Thyroid gland (tissue), 4 donors: ENCODE measurements at places on chromosomes 7 and 10. TPM values are rescaled to one million over a fixed set of nuclear protein-coding genes. Genes with fewer than 3 reads are reported as not detected.

GRCh38 chr7:67652937-67653336, 656.3 kb downstream of the TYW1 start:
- DNase-seq, result no peak
- no peak overlapping the region for H3K4me3 ChIP-seq
- peaks cover 37% of the 10 kb centered on the region for H3K4me1 ChIP-seq
- no peak overlapping the region for H3K27ac ChIP-seq

GRCh38 chr10:98528166-98528804, 81.5 kb upstream of the HPS1 start:
- no peak for DNase-seq

DNA sequence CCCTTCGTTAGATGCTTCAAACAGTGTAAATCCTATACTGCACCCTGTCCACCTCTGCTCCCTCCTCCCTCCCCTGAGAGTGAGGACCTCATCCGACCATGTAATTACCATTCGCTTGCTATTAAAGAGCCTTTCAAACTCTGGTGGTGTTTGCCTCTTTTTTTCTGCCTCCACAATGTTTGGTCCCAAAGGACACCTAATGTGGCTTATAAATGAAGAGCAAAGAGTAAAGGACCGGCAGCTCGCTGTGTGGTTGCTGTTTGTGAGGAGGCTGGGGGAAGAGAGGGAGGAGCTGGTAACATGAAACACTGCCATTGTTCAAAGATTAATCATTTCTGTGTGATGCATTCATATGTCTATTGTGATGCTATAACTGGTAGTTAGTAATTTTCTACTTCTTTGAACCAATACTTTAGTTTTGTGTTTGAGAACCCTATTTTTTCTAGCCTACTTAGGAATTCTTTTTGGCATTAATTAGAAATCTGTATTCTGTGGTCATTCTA, 27.9 kb downstream of the MTURN start:
- H3K27me3 ChIP-seq, result no peaks in the 10 kb centered on the region
- no peak overlapping the region for H3K27ac ChIP-seq
- peaks cover 25% of the 10 kb centered on the region for H3K4me1 ChIP-seq
- DNase-seq, result no peak

DNA sequence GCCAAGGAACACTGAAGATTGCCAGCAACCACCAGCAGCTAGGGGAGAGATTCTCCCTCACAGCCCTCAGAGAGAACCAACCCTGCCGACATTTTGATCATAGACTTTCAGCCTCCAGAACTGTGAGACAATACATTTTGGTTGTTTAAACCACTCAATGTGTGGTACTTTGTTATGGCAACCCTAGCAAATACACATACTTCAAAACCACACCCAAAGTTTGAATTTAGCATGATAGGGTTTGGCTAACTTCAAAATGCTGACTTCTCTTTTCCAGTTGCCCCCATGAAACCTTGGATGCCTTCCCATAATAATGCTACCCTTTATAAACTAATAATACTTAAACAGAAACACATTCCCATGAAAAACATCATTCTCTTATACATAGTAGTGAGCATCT, 149.8 kb downstream of the DGKI start:
- DNase-seq, result no peak
- H3K27ac ChIP-seq, result no peak overlapping the region
- H3K27me3 ChIP-seq, result no peaks in the 10 kb centered on the region
- H3K4me3 ChIP-seq, result no peak overlapping the region

DNA sequence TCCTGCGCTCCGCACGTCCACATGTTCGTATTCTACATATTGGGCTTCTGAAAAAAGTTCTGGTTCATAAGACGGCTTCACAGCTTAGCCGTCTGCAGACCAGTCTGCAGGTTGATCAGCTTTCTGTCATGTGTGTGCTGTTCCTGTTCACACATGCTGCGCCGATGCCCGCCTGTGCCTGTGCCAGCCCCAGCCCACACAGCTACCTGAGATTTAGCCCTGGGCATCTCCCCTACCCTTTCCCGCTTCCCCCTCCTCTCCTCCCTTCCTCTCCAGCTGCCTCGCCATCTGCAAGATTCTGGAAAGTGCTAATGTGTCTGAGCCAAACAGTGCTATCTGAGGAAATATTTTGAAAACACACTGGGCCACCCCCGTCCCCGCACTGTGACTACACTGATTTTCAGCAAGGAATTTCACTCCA, 7.1 kb downstream of the CHST3 start:
- H3K27ac ChIP-seq, result no peak overlapping the region
- peaks cover 22% of the 10 kb centered on the region for H3K4me1 ChIP-seq
- peak; percentile 34 for DNase-seq
- H3K36me3 ChIP-seq, result no peaks in the 10 kb centered on the region
- no peak overlapping the region for H3K4me3 ChIP-seq

GRCh38 chr10:103966671-103967447, at the start of gene SLK:
SLK (plus strand) TSS chr10:103967140; CDS start chr10:103967746, 606 bp downstream.
- H3K36me3 ChIP-seq, result no peaks in the 10 kb centered on the region
- peak within 1 kb of the TSS; percentile 80 for H3K4me3 ChIP-seq
- peaks cover 28% of the 10 kb centered on the region for H3K4me1 ChIP-seq
- H3K27ac ChIP-seq, result peak within 1 kb of the TSS; percentile 92
- no peaks in the 10 kb centered on the region for H3K27me3 ChIP-seq
- DNase-seq, result peak; percentile 77

DNA sequence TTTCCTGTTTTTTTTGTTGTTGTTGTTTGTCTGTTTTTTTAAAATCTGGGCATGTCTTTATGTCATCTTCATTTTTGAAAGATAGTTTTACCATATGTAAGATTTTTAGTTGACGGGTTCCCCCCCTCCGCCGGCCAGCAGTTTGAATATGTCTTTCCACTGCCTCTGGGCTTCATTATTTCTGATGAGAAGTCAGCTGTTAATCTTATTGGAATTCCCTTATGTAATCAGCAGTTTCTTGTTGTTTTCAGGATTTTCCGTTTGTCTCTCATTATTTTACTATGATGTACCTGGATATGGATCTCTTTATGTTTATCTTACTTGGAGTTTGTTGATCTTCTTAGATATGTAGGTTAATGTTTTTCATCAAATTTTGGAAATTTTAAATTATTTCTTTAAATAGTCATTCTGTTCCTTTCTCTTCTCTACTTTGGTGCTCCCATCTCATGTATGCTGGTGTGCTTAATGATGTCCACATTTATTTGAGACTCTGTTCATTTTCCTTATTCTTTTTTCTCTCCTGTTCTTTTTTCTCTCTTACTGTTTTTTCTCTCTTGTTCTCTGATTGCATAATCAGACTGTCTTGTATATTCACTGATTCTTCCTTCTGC, 9.7 kb downstream of the EXOC6 start:
- no peaks in the 10 kb centered on the region for H3K27me3 ChIP-seq
- no peak for DNase-seq
- H3K4me1 ChIP-seq, result peaks cover 20% of the 10 kb centered on the region
- H3K36me3 ChIP-seq, result no peaks in the 10 kb centered on the region
- no peak overlapping the region for H3K4me3 ChIP-seq
- H3K27ac ChIP-seq, result no peak overlapping the region

DNA sequence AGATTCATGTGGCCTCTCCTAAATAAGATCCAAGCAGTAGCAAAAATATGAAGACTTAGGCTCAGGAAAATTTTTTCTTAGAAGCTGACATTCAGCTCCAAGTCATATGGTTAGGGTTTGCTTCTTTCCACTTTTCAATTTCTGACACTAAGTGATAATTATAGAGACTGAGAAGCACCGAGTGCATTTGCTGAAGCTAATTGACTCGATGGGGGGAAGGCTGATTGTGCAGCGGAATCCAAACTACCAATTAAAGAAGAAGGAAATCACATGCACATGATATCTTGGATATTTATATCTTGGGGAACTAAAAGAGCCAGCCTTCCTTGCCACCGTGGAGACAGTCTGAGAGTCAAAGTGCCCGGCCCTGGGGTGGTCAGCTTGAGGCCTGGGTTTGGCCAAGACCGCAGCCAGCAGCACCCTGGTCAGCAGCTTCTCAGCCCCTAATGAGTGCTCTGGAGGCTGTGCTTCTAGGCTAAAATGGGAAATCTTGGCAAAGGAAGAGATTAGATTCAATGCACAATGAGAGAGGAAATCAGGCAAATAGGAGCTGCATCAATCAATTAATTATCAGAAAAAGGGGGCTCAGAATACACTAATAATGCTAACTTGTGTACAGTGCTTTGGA, 589.3 kb downstream of the NRG3 start:
- H3K4me1 ChIP-seq, result no peaks in the 10 kb centered on the region
- H3K36me3 ChIP-seq, result no peaks in the 10 kb centered on the region
- no peak overlapping the region for H3K27ac ChIP-seq
- H3K4me3 ChIP-seq, result no peak overlapping the region

- no peaks in the 10 kb centered on the region for H3K36me3 ChIP-seq
- no peaks in the 10 kb centered on the region for H3K27me3 ChIP-seq
- H3K27ac ChIP-seq, result no peak overlapping the region
- no peaks in the 10 kb centered on the region for H3K4me1 ChIP-seq
- no peak overlapping the region for H3K4me3 ChIP-seq
Measured at GRCh38 chr7:67589183-67589582, 592.5 kb downstream of the TYW1 start.

- peak overlapping the region; percentile 41 for H3K4me3 ChIP-seq
- H3K27me3 ChIP-seq, result no peaks in the 10 kb centered on the region
- peaks cover 27% of the 10 kb centered on the region for H3K4me1 ChIP-seq
- no peak overlapping the region for H3K27ac ChIP-seq
- no peaks in the 10 kb centered on the region for H3K36me3 ChIP-seq
Measured at GRCh38 chr7:128405471-128406313, 4.1 kb downstream of the IMPDH1 start.

DNA sequence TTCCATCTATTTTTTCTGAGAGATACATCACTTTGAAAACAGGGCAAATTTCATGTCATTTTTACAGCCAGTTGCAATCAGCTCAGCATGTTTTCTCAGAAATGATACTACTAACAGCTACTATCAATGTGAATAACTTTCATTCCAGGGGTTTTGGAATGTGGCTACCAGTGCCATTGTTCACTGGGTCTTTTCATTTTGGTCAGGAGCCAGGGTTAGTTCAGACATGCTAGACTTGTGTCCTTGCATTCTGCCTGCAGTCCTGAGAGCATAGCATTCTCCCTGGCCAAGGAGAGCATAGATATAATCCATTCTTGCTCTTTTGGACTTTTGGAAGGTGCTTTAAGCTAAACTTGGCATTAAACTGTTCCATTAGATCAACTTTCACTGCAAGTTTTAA, 160.9 kb upstream of the NEBL start:
- H3K4me1 ChIP-seq, result peaks cover 16% of the 10 kb centered on the region
- DNase-seq, result no peak
- H3K4me3 ChIP-seq, result no peak overlapping the region
- no peak overlapping the region for H3K27ac ChIP-seq
- H3K27me3 ChIP-seq, result no peaks in the 10 kb centered on the region
- no peaks in the 10 kb centered on the region for H3K36me3 ChIP-seq

GRCh38 chr7:74231232-74231590, 21.4 kb downstream of the LAT2 start:
- H3K27ac ChIP-seq, result no peak overlapping the region
- no peak overlapping the region for H3K4me3 ChIP-seq
- H3K4me1 ChIP-seq, result no peaks in the 10 kb centered on the region
- no peaks in the 10 kb centered on the region for H3K27me3 ChIP-seq

- H3K27ac ChIP-seq, result no peak overlapping the region
- no peaks in the 10 kb centered on the region for H3K36me3 ChIP-seq
- no peaks in the 10 kb centered on the region for H3K27me3 ChIP-seq
- H3K4me3 ChIP-seq, result no peak overlapping the region
- no peak for DNase-seq
Measured at GRCh38 chr7:29970158-29970557, 19.4 kb downstream of the SCRN1 start.

DNA sequence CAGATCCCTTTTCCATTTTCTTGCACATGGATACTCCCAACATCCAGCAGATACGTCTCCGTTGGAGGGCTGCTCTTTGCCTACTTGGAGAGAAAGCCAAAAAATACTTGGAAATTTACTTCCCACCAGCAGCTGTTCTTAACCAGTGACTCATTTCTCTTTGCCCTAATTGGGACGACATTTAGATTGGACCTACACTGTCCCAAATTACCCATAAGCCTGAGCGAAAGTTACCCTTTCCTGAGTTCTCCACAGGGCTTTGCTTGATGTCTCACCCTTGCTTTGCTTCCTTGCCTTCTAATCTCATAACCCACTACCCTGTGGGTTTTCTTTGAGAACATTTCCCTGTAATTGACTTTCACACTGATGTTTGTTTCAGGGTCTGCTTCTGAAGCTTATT, 48.1 kb downstream of the SAMD8 start:
- H3K4me1 ChIP-seq, result peaks cover 10% of the 10 kb centered on the region
- no peak overlapping the region for H3K27ac ChIP-seq

DNA sequence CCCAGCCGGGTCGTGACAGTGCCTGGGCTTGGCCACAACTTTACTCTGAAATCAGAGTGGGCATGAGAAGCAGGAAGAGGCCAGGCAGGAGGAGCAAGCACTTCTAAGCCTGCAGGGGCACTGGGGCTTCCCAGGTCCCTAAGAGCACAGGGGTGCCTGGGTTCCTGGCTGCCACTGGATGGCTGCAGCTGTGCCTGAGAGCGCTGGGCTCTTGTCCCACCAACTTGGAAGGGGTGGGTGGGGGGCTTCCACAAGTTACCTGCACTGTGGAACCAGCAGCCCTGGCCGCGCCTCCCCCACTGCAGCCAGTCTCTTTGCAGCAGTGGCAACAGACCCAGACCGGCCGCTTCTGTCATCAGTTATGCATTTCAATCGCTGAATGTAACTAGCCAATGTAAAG, 434.7 kb upstream of the GRM3 start:
- H3K36me3 ChIP-seq, result no peaks in the 10 kb centered on the region
- H3K27me3 ChIP-seq, result no peaks in the 10 kb centered on the region
- H3K4me3 ChIP-seq, result no peak overlapping the region
- no peak overlapping the region for H3K27ac ChIP-seq
- no peak for DNase-seq

DNA sequence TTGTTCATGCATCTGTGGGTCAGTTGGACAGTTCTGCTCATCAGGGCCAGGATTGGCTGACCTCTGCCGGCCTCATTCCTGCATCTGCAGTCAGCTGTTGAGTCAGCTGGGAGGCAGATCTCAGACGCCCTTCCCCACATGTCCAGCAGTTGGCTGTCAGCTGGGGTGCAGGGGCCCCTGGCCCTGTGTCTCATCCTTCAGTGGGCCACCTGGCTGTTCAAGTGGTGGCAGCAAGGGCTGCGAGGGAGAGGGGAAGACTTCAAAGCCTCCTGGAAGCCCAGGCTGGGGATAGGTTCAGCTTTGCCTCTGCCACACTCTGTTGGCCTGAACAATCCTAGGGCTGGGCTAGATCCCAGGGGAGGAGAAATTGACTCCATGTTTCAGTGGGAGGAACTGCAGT, 33.2 kb downstream of the TACR2 start:
- H3K4me3 ChIP-seq, result no peak overlapping the region
- H3K36me3 ChIP-seq, result peaks cover 79% of the 10 kb centered on the region
- no peak for DNase-seq

The GPR26 gene
- total RNA-seq, result not detected

The SRI gene
- 99.5 TPM for total RNA-seq

The GIMAP6 gene
- 17.7 TPM for total RNA-seq

The TES gene
- 177 TPM for total RNA-seq

The IFIT1B gene
- not detected for total RNA-seq

The RNF32 gene
- total RNA-seq, result 1.1 TPM

The PTF1A gene
- not detected for total RNA-seq

The WAC gene
- 165 TPM for total RNA-seq

The PKD2L1 gene
- not detected for total RNA-seq
